ENCODE measurements at places on chromosomes 4 and X.

DNA sequence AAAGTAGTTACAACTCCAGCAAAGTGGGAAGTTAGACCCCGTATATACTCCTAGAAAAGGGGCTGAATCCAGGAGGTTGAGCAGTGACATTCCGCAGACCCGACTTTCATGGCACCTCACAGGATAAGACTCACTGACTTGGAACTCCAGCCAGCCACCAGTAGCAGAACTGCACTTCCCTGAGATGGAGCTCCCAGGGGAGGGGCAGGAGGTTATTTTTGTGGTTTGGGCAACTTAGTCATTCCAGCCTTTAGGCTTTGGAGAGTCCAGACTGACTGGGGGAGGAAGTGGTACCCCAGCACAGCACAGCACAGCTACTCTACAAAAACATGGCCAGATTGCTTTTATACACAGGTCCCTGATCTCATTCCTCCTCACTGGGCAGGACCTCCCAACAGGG is 319.1 kb downstream of the PCDH19 start:
- DNase-seq, result no peak

- DNase-seq, result no peak
Observed at GRCh38 chr4:84956014-84956413, 10.5 kb downstream of the WDFY3 start.

GRCh38 chr4:163895378-163896005 is 401.0 kb downstream of the TMA16 start:
- no peak for DNase-seq

- no peak for DNase-seq
Observed at GRCh38 chr4:52510939-52511565, 148.0 kb downstream of the USP46 start.

- DNase-seq, result no peak
Observed at GRCh38 chr4:88382621-88383020, 4.0 kb downstream of the HERC6 start.

- no peak for DNase-seq
Observed at GRCh38 chr4:101232074-101232776, 115.1 kb downstream of the PPP3CA start.
